ENCODE measurements at places on chromosomes 12 and 14. TPM values are rescaled to one million over a fixed set of nuclear protein-coding genes. Genes with fewer than 3 reads are reported as not detected.

The RNASE7 gene
- not detected for total RNA-seq

The B3GNT4 gene
- 0.29 TPM for total RNA-seq

The HOXC12 gene
- not detected for total RNA-seq

The SAMD15 gene
- 0.67 TPM for total RNA-seq

The GRIN2B gene
- 0.27 TPM for total RNA-seq

The RNF212B gene
- total RNA-seq = not detected

The CYP46A1 gene
- 0.92 TPM for total RNA-seq

The PRKAB1 gene
- total RNA-seq = 70.5 TPM

DNA sequence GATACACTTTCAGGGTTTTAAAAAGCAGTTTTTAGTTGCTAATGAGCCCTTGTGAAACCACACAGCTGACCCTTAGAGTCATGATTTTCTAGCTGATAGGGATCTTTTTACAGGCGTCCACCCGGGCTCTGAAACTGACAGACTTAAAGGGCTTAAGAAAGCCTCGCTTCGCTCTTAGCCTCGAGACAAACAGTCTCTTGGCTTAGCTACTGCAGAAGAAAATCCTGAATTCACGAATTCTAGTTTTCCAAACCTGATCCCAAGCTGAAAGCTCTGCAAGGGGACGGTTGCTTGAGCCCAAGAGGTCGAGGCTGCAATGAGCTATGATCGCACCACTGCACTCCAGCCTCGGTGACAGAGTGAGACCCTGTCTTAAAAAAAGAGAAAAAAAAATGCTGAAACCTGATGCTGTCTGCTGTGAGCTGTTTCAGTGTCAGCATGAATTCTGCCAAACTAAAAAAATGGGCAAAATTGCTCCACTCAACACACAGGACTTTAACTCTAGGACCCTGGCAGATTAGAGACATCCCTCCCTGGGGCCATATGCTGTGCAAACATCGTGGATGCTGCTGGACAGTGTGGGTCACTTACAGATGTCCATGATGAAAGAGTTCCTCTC is 3.1 kb upstream of the HPD start:
- DNase-seq = no peak

- peak; percentile 61 for DNase-seq
These were observed 1.0 kb upstream of the SOCS2 start for GRCh38 chr12:93571365-93571924.

GRCh38 chr12:51246254-51246853 is 7.7 kb downstream of the DAZAP2 start:
- DNase-seq = peak; percentile 42

DNA sequence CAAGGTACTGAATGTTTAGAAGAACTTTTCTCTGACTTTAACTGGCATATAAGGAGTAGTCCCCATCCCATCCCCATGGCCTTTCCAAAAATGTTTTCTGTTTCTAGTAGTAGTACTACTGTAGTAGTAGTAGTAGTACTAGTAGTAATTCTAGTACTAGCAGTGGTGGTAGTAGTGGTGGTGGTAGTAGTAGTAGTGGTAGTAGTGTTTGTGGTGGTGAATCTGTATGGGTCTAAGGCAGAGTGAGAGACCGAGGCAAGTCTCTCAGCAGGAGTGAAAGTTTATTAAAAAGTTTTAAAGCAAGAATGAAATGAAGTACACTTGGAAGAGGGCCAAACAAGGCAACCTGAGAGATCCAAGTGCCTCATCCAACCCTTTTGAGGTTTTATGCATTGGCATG is 58.6 kb downstream of the FOXN4 start:
- DNase-seq = no peak

GRCh38 chr12:46657453-46658411 is 168.1 kb downstream of the SLC38A4 start:
- no peak for DNase-seq

DNA sequence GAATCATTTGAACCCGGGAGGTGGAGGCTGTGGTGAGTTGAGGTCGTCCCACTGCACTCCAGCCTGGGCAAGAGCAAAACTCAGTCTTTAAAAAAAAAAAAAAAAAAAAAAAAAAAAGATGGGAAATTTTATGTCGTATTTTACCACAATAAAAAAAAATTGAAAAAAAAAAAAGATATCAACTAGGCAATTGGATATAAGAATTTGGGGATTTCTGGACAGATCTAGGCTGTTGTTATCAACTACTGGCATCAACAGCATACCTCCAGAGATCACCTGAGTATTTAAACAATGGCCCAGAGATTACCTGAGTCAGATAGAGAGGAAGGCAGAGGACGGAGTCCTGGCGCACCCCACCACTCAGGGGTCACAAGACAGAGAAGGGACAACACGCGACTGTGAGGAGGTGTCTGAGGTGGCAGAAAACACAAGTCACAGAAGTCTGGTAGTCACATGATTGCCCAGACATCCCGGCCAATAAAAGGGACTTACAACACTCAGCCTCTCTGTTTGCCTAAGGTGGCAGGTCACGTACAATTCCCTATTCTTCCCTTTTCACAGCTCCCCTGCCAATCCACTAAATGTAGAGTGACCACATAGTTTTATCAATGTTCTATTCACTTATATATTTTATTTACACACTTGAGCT is 1.8 kb downstream of the SPRING1 start:
- DNase-seq = no peak

DNA sequence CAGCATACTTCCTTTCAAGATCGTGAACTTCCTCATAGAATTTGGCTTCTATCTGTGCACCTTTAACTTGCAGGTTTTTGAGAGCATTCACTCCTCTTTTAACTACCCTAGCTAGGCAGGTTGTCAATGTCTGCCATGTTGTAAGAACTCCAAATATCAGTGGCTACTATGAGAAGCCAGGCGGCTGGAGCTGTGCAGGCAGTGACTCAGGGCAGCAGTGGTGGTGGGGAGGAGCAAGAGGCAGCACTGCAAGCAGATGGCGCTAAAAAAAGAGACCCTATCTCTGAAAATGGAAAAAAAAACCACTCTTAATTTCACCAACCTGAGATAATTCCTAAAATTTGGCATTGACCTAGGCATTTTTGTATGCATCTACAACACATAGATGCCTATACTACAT is 28.5 kb downstream of the YARS2 start:
- no peak for DNase-seq

GRCh38 chr12:120562906-120563305 is 18.3 kb downstream of the POP5 start:
- no peak for DNase-seq

GRCh38 chr12:92827836-92828431 is 101.2 kb downstream of the EEA1 start:
- no peak for DNase-seq

DNA sequence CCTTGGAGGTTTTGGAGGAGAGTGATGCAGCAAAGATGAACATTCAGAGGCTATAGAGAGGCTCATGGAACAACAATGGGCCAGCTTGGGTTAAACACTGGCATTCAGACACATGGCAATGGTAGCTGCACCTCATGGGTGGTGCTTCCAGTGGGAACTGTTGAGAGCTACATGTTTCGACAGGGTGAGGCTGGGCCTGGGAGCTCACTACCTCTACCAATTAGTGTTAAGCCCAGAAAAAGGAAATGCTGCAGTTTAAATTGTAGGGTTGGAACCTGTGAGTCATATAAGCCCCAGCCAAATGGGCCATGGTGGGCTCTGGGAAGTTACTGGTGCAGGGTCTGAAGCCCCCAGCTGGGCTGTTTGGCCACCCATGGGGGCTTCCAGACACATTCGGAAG is 279.7 kb downstream of the ZFP36L1 start:
- no peak for DNase-seq

DNA sequence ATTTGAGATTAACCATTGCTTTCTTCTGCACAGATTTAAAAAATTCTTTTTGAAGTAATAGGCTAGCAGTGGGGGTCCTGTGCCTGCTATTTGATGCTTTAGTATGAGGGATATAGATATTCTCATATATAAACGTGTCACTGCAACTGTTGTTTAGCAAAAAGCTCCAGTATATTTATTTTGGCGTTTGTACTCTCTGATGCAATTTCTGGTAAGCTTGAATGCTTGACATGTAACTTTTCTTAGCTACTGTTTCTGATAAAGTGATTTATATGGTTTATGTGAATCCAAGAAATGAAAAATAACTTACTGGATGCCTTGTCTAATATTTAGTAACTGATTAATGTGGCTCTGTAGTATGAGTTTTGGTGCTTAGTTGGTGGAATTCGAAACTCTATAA is 77.1 kb downstream of the TTLL5 start:
- no peak for DNase-seq

DNA sequence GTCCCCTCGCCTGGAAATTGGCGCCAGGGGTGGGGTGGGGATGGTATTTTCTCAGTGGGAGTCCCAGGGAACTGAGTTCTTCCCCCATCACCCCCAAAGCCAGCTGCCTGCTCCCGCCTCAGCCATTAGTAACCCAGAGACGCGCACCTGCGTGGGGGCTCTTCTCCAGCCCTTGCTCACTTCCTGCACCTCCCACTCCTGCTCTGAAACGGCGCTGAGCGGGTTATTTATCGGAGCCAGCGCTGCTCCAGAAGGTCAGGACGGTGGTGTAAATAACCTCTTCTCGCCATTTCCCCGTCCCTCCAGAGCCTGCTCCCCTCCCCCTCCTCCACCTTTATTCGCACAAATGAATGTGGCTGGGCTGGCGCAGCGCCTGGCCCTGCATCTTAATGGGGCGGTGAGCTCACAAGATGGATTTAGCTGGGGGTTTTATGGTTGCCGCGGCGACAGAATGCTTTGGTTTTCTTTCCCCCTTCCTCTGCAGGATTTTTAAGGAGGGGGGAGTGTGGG is 12.2 kb downstream of the GPR84 start:
- peak; percentile 84 for DNase-seq

DNA sequence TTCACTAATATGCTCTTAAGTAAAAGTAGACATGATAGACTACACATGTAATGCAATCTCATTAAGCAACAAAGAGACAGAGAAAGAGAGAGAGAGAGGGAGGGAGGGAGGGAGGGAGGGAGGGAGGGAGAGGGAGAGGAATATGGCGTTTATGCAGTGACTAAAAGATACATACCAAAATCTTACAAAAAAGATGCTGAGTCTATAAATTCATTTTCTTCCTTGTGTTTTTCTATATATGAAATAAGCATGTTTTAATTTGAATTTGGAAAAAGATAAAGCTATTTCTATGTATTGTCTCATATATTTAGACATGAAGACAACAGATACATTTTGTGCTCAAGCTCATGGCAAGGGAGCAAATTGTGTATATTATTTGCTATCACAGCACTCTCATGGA is 44.1 kb downstream of the LRFN5 start:
- no peak for DNase-seq

GRCh38 chr12:106710143-106710893 is 64.2 kb upstream of the RIC8B start:
- DNase-seq = no peak

DNA sequence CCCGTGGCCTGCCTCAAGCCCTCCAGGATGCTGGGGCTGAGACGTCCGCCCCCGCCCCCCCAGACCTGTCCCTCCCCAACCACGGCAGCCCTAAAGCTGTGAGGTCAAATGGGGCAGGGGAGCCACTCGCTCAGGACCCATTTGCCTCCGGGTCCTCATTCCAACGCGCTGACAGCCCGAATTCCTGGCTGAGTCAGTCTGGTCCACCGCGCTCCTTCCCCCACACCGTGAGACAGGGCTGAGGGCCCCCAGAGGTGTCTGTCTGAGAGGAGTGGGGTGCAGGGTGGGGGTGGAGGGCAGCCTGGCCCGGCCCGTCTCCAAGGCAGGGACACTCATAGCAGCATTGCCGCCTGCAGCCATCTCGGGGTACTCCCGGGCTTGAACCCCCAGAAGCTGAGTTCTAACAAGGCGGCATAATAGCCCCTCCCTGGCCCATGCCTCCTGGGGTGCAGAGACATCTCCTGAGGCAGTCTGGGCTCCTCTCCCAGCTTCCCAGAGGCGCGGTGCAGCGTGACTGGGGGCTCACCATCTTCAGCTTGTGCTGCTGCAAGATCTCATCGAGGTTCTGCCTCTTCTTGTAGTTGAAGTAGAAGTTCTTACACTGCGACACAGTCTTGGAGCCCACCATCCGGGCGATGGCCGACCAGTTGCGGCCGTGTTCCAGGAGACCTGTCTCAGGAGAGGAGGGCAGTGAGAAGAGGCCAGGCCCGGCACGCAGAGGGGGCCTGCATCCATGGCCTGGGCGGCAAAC is 90.5 kb downstream of the RFLNA start:
- DNase-seq = peak; percentile 80

GRCh38 chr12:130147875-130148596 is 14.2 kb upstream of the FZD10 start:
- DNase-seq = no peak

GRCh38 chr12:121713793-121714192 is 1.2 kb downstream of the TMEM120B start:
- DNase-seq = no peak

DNA sequence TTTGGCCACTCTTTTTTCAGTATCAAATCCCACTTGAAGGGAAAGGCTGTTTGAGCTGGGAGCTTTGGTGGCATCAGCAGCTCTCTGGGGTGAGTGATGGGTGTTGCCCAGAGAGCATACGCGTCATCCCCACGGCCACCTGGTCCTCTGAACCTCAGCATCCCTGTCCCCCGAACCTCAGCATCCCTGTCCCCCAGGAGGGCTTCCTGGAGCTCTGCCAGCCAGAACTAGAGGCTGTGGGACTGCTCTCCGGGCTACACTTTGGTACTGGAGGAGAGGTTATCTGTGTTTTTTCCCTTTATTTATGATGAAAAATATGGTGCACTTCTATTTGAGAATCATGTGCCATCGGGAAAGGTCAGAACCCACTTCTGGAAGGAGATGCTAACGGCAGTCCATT is 131.5 kb upstream of the RTL1 start:
- peak; percentile 15 for DNase-seq

- DNase-seq = no peak
These were observed 16.4 kb upstream of the LRP10 start for GRCh38 chr14:22854963-22855724.

DNA sequence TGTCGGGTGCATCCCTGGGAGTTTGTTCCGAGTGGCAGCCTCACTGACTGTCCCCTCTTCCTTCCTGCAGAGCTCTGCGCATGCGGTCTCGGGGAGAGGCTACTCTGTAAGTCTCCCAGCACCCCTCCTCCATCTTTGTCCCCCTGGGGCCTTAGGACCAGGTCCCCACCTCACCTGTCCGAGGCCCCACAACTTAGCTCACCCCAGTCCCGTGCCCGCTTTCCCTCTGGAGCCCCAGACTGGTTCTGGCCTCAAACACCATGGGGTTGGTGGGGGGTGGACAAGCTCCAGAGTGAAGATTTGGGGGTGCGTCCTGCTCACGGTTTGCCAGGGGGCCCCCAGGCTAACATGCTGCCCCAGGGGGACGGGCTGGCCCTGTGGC is 37.9 kb downstream of the FBRSL1 start:
- DNase-seq = no peak

DNA sequence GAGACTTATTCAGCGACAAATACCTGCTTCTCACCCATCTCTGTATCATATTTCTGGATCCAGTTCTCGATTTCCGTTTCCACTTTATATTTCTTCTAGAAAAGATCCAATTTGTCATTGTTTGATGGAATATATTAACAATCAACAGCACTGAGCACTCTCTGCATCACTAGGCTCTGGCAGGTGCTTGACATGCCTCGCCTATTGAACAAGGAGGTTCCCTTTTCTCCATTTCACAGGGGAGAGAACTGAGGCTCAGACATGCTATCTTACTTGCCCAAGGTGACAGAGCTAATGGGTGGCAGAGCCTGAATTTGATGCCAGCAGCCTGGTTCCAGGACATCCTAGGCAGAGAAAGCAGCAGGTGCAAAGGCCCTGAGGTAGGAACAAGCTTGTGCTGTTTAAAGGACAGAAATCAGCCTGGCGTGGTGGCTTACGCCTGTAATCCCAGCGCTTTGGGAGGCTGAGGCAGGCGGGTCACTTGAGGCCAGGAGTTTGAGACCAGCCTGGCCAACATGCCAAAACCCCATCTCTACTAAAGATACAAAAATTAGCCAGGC is 12.1 kb downstream of the RITA1 start:
- DNase-seq = no peak
